ENCODE measurements at places on chromosomes 6 and 20. TPM values are rescaled to one million over a fixed set of nuclear protein-coding genes. Genes with fewer than 3 reads are reported as not detected.

HCK gene
- polyA plus RNA-seq = not detected

- DNase-seq = no peak
These were observed 43.8 kb upstream of the DYNLRB1 start for GRCh38 chr20:34472246-34472925.

- DNase-seq = no peak
These were observed 78.8 kb downstream of the TAF4 start for GRCh38 chr20:61986762-61987321.

DNA sequence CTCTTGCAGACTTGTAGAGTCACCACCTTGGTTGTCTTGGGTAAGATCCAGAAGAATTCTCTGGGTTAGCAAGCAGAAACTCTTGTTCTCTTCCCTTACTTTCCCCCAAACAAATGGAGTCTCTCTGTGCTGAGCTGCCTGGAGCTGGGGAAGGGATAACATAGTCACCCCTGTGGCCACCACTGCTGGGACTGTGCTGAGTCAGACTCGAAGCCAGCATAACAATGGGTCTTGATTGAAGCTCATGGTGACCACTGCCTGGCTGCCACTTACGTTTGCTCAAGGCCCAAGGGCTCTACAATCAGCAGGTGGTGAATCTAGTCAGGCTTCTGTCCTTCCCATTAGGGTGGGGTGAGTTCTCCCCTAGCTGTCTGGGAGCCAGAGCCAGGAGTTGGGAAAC, 15.4 kb upstream of the ERVFRD-1 start:
- no peak for DNase-seq

GRCh38 chr6:168128631-168129291, 49.7 kb upstream of the FRMD1 start:
- no peak for DNase-seq

DNA sequence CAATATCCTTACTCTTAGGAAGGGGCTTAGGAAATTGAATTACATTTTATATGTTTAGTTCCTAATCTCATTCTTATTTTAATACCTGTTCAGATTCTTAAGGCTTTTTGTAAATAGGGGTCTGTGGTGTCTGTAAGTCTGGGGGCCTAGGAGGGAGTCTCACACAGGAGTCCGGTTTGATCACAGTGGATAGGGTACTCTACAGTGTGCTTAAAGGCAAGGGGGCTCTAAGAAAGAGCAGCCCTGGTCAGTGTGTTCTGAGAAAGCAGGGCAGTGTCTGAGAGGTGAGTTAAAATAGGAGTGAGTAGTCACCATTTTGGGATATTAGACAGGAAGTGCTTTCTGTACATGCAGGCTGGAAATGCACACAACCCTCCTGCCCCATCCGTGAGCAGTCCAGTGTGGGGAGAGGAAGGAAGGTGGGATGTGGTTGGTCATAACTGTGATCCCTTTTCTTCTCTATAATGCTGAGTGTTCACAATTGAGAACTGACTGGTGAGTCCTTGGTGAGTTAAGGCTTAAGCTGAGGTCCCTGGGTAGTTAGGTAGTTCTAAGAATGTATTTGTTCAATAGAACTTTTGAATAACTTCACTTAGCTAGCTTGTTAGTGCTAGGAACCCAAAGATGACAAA, 50.0 kb downstream of the CDKAL1 start:
- DNase-seq = no peak
